ENCODE measurements at places on chromosomes 2 and 18.

- DNase-seq = no peak
These were observed 99.7 kb downstream of the HDAC4 start for GRCh38 chr2:239300871-239301735.

- DNase-seq = no peak
These were observed 41.2 kb downstream of the RALBP1 start for GRCh38 chr18:9516437-9517064.

DNA sequence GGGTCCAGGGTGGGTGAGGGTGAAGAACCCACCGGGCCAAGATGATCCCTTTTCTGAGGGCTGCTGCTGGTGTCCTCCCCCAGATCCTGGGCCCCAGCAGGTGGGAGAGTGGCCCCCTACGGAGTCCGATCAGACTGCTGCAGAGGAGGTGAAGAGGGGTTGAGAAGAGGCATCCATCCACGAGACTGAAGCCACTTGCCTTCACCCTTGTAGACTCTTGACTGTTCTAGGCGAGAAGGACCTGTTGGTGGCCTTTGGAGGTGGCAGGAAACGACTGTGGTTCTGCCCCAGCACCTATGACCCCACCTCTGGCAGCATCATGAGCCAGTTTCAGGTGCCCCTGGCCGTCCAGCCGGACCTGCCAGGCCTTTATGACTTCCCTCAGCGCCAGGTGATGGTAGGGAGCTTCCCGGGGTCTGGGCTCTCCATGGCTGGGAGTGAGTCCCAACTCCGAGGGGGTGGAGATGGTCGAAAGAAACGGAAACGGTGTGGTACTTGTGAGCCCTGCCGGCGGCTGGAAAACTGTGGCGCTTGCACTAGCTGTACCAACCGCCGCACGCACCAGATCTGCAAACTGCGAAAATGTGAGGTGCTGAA is 1.5 kb downstream of the TET3 start:
- no peak for DNase-seq

DNA sequence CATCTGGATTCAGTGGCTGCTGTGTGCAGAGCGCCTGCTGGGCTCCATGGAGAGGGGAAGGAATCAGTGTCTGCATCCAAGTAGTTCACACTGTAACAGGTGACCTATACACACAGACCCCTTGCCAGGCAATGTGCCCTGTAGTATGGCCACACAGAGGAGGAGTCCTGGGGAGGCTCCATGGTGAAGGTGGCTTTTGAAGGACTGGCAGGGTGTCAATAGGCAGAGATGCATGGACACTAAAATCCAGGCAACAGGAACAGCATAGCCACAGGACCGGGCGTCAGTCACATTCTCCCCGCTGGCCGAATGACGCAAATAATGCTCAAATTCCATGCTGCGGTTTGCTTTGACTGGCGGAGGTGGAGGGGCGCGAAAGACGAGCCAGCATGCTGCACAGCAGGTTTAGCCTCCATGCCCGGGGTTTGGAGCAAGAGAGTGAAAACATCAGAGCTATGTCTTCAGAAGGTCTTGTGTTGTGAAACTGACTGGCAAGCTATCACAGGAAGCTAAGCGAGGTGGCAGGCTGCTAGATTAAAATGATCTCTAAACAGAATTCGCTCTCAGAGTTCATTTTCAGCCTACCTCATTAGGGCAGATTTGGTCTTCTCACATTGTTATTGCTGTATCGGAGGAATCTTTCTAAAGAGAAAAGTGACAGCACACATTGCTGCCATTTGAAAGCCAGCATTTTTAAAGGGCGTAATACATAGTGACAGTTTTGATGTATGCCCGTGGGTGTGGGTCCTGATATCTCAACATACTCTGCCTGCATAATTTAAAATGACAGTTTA is 1.2 kb upstream of the CHMP1B start:
- no peak for DNase-seq

DNA sequence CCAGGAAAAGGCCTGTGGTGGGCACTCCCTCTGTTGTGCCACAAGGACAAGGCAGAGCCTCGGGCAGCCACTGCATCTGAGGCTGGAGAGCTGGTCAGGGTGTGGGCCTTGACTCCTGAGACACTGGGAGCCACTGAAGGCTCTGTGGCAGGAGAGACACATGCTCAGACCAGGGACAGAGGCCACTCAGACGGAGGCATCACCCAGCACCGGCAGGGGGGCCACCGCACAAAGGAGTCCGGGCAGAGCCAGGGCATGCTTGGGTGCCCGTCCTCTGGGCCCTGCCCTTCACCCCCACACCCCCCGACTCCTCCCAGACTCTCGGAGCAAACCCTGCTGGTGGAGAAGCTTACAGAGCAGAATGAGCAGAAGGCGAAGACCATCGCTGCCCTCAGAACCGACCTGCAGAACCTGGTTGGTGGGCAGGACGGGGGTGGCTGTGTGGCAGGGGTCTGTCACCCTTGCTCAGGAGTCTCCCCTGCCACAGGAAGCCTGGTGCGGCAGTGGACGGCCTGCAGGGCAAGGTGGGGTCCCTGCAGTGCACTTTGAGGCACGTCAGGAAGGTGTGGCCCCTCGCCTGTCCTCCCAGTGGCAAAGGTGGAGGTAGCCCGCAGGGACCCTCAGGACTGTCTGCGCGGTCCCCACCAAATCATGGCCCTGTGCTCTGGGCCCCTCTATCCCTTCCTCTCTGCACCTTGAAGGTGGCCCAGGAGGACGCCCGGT is 26.0 kb downstream of the CROCC2 start:
- DNase-seq = no peak

- no peak for DNase-seq
These were observed 12.2 kb upstream of the CD28 start for GRCh38 chr2:203694191-203694590.

DNA sequence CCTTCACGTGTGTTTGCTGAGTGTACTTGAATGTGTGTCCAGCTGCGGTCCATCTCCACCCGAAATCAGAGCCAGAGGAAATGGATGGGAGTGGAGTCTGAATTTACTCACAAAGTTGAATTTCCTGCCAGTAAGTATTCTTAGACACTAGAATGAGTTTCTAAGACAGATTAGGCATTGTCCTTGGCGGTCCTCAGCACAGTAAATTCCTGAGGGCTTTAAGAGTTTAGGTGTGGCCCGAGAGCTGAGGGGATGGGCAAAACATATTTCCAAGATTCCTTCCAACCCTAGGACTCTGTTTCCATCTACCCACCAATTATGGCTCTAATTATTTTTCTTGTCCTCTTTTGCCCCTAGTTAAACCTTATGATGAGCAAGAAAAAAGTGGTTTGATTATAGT is 90.3 kb upstream of the PHLPP1 start:
- DNase-seq = no peak

- peak; percentile 73 for DNase-seq
These were observed 811 bp downstream of the ADD2 start for GRCh38 chr2:70767079-70767698.

GRCh38 chr18:3460823-3461398 is 10.9 kb downstream of the TGIF1 start:
- no peak for DNase-seq

- DNase-seq = no peak
These were observed 201.2 kb downstream of the PIK3C3 start for GRCh38 chr18:42156281-42156680.

GRCh38 chr2:20852670-20853069 is 29.8 kb upstream of the LDAH start:
- no peak for DNase-seq

DNA sequence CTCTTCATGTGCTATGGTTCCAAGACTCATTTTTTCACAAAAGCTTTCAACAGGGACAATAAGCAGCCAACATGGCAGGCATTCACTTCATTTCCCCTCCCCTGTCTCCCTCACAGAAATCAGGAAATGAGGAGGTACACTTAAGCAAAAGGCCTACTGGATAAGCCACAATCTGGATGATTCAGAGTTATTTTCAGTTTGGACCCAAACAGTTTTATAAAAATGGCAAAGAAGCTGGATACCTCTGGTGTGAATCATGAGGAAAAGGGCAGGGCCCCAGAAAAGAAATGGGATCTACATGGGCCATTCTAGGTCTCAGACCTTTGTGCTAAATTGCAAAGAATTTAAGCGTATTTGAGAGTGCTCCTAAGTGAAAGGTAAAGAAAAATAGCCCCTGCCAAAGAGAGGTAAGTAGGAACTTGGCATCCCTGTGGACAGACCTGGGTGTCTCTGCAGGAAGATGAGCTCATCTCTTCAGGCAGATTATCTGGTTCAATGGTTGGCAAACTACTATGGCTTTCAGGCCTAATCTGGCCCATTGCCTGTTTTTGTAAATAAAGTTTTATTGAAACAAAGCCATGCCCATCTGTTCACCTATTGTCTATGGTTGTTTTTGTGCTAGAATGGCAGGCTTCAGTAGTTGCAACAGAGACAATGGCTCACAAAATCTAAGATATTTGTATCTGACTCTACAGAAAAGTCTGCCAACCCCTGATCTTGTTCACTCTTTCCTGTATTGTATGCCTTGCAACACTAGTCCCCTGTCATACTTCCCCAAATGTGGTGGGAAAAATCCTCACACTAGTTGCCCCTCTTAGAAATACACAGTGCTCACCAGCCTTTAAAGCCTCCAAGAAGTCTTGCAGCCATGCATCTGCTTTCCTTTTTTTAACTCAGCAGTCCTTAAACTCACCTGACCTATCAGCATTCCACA is 315.0 kb downstream of the ALK start:
- DNase-seq = no peak

DNA sequence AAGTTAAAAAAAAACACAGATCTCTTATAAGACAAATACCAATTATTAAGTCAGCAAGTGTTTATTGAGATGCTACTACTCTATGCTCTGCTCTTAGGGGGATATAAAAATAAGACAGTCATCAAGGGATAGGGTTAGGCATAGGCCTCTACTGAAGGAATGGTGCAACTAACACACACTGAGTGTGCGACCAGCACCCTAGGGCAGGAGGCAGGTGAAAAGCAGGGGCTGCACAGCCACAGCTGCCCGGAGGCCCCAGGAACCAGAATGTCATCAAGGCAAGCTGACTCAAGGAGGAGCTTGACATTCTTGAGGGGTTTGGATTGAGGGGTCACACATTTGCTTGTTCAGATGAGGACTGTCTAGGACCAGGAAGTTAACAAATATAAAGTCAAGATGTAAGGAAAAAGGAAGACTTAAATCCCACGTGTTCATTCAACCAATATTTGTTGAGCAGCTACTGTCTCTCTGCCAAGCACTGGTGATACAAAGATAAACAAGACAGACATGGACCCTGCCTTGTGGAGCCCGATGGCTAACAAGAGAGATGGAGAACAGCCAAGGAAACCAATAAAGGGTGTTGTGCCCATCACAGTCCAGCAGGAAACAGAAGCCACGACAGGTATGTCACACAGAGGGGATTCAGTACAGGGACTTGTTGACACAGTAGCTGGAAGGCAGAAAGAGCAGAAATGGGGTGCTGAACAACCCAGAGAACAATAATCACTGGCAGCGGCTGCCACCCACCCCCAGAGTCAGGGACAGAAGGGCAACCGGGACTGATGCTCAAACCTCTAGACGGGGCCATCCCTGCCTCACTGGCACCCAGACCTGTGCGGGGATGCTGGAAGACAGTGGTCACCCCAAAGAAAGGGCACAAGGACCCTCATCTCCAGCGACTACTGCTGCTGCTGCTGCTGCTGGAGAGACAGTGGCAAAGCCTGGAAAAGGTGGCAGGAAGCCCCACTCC is 45.8 kb upstream of the MAL start:
- no peak for DNase-seq

- DNase-seq = no peak
These were observed 282.1 kb upstream of the EPAS1 start for GRCh38 chr2:46014911-46015654.

DNA sequence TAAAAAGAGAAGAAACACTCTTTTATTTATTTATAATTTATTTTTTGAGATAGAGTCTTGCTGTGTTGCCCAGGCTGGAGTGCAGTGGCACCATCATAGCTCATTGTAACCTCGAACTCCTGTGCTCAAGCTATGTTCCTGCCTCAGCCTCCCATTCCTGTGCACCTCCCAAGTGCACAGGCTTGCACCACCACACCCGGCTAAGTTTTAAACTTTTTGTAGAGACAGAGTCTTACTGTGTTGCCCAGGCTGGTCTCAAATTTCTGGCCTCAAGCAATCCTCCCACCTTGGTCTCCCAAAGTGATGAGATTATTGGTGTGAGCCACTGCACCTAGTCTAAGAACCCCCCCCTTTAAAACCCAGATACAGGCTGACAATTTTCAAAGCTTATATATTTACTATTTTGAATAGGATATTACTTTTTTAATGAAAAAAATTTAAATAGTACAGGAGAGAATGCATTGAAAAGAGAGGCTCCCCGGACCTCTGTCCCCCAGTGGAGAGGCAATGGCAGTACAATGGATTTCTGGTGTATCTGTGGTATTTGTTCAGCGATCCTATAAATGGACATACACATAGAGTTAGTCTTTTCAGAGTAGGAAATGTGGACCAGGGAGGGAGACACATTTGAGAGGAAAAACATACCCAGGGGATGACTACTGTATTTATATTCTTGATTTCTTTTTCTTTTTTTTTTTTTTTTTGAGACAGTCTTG is 48.1 kb upstream of the CNOT11 start:
- no peak for DNase-seq

DNA sequence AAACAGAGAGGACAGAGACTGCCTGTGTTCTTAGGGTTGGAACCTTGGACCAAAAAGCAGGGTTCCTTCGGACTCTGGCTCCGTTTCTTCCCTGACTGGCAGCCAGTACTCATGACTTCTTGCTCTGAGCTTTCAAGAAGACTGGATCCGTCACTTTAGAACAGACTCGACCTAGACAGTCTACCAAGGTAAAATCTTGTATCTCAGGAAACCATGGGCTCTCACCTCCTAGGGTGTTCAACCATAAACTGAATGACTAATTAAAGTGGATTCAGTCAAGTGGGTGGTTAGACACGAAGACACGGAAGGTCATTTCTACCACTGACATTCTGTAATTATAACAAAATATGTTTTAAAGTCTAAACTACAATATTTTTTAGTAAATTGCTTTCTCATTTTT is 153.8 kb upstream of the SLC39A10 start:
- no peak for DNase-seq

DNA sequence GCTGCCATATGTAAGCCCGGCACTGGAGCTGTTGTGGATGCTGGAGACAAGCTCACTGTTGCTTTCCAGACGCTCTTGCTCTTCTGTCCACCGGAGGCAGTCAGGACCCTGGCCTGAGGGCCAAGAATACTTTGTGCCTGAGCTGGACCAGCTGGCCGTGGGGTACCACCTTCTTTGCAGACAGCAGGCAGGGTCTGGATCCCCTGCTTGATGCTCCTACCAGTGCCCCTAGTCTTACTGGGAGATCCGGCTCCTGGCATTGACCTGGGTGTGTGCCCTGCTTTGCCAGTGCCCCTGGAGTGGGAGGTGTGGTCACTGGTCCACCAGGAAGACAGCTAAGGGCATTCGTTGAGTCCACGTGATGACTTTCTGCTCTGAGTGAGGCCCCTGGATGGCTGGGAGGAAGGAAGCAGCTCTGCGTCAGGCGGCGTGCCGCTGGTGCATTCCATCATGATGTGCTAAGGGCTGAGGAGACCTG is 59.3 kb downstream of the LRRFIP1 start:
- no peak for DNase-seq

GRCh38 chr2:16332681-16333557 is 332.7 kb downstream of the CYRIA start:
- DNase-seq = no peak

GRCh38 chr2:40445467-40445866 is 6.4 kb downstream of the SLC8A1 start:
- no peak for DNase-seq

All from DMS79 (cell line).